ENCODE measurements at places on chromosomes 7 and 10. TPM values are rescaled to one million over a fixed set of nuclear protein-coding genes. Genes with fewer than 3 reads are reported as not detected.

DNA sequence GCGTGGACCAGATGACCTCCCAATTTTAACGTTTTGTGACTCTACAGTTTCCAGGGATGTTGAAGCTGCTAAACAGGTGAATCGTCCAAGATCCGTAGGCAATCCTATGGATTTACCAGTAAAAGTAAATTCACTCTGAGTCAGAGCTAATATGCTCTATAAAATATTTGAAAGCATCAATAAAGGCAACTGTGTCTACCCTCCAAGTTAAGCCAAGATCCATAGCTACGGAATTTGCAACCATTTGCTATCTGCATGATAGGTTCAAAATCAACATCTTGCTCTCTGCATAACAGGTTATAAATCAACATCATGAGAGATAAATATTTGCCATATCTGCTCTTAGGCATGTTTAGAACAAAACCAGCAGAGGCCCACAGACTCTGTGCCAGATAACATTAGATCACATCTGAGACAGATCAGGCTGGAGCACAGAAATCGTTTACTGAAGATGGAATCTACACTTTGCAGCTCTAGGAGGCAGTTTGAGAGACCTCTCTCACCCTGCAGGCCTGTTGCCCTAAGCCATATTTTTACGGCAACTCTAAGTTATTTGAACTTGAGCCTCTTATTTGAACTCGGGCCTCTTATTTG, 80.7 kb upstream of the PDCD4 start:
- no peak overlapping the region for H3K27ac ChIP-seq
- H3K36me3 ChIP-seq: no peaks in the 10 kb centered on the region
- DNase-seq: no peak
- no peak overlapping the region for H3K4me3 ChIP-seq
- peaks cover 79% of the 10 kb centered on the region for H3K4me1 ChIP-seq

DNA sequence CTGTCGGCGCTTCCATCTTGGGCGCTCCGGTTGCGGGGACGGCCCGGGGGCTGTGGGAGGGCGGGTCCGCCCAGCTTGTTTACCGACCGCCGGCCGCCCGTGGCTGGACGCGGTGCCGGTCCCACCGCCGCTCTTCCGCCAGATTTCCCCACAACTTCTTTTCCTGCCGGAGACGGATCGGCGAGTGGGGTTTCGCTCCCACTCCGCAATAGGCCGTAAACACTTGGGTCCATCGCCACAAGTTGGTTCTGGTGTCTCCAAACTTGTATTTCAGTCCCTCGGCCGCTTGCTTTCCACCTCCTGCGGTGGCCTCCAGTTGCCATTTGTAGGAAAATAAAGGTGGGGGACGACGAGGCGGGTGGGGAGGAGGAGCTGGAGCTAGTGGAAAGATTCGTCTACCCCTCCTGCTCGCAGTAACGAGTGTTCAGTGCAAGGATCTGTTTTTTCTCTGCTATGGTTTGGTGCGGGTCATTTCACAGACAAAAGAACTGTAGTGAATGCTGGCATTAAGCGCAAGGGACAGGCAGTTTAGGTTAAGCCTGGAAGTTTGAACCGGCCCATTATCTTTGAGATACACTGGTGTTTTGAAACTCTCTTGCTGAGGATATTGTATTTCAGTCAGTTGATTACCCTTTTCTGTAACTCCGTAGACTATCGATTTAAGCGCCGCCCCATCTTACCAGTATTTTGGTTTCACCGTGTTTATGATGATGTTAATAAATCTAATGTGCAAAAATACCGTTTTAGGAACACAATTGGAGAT, 24.3 kb upstream of the ZRANB1 start:
- DNase-seq: no peak
- peaks cover 23% of the 10 kb centered on the region for H3K4me1 ChIP-seq
- peak overlapping the region; percentile 96 for H3K4me3 ChIP-seq
- peaks cover 6% of the 10 kb centered on the region for H3K36me3 ChIP-seq

DNA sequence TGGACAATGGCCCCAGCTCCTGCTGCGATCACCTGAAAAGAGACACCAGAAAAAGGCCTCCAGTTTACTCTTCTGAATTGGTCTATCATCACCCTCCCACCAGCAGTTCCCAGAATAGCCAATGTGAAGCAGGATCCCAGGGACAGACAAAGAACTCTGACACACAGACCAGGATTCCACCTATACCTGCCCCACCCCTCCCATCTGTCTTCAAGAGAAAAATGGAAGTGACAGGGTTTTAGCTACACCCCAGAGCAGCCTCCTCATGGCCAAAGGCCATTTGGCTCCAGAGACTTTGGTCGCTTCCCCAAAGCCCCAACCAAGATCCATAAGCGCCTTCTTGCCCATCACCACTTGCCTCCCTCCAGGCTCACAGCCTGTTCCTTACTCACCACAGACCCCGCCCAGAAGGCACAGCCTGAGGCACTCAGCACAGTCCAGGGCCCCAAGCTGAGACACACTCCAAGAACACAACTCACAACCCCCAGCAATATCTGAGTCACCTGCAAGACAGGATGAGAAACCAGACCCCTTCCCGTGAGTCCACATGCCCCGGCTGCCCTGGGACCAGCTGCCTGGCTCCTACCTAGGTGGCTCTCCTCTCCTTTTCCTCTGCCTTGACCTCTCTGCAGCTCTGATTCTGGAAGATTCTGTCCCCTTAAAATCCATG, 6.5 kb downstream of the TMEM176B start:
- H3K27me3 ChIP-seq: peaks cover 27% of the 10 kb centered on the region
- no peak for DNase-seq

DNA sequence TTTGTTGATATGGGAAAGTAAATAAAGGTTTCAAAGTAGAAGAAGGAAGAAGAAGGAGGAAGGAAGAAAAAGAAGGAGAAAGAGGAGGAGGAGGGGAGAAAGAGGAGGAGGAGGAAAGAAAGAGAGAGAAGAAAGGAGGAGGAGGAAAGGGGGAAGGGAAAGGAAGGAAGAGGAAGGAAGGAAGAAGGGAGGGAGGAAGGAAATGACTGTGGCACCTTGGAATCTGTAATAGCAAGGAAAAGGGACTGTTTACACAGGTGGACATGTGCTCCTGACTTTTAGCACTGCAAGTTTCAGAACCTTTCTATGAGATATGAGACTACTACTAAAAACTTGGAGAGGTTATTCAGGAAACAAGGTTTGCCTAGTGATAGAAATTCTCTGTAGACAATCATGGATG, 153.2 kb downstream of the BTAF1 start:
- peaks cover 8% of the 10 kb centered on the region for H3K36me3 ChIP-seq
- H3K27ac ChIP-seq: no peak overlapping the region
- H3K4me1 ChIP-seq: no peaks in the 10 kb centered on the region
- no peak for DNase-seq

CYP3A4 gene
- total RNA-seq: 10.0 TPM

SLC26A3 gene
- 4.7 TPM for total RNA-seq

AFAP1L2 gene
- 6.4 TPM for total RNA-seq
